ENCODE measurements at places on chromosomes 5 and 9.

DNA sequence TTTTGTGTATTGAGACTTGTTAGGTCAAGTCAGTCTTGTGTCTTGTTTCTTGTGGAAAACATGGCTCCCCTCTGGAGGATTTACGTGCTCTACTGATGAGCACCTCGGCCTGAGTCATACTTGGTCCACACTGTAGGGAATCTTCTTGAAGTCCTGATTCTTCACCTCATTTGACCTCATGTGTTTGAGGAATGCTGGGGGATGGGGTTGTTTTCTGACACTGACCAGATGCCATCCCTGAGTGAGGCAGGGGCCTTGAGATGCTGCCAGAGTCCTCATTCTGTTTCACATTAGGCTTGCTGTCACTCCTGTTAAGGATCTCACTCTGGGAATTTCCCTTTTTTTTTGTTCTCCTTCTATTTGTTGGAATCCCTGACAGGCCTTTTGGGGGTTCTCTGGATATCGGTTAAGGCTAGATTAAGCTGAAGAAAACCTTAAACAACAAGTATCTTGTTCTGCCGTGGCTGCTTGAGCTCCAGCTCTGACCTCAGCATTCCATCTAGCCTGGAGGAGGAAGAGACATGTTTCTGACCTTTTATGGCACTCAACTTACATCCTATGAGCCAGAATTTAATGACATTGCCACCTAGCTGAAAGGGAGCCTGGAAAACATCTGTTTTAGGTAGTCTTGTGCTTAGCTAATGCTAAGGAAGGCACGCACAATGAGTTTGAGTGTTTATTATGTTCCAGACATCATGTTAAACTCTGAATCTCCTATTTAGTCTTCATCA lies 20.6 kb downstream of the TCOF1 start:
- no peak for DNase-seq

DNA sequence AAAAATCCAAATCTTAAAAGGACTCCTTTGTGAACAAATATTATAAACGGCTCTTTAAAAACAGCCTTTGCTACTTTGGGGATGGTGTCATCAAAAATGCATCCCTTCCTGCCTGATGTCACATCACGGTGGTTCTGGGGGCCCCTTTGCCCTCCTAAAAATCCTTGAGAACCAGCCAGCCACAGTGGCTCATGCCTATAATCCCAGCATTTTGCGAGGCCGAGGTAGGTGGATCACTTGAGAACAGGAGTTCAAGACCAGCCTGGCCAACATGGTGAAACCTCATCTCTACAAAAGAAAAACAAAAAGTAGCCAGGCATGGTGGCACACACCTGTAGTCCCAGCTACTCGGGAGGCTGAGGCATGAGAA lies 43.9 kb downstream of the FNBP1 start:
- no peak for DNase-seq

DNA sequence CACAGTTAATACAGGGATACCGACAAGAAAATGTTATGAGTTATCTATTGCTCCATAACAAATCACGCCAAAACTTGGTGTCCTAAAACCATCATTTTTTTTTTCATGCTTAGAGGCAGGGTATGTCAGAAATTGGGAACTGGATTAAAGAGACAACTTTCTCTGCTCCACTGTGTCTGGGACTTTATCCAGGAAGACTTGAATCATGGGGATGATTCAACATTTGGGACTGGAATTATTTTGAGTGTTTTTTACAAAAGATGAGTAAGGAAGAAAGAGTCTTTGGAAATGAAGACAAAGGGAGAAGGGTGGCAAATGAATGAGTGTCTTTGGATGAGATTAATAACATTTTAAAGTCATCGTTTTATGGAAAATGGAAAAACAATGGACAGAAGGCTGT lies 1883.7 kb upstream of the C9orf72 start:
- DNase-seq: no peak

- DNase-seq: no peak
These were observed 75.4 kb upstream of the ANKH start for GRCh38 chr5:14946815-14947620.

- no peak for DNase-seq
These were observed 63.8 kb downstream of the TARS1 start for GRCh38 chr5:33504570-33504969.

DNA sequence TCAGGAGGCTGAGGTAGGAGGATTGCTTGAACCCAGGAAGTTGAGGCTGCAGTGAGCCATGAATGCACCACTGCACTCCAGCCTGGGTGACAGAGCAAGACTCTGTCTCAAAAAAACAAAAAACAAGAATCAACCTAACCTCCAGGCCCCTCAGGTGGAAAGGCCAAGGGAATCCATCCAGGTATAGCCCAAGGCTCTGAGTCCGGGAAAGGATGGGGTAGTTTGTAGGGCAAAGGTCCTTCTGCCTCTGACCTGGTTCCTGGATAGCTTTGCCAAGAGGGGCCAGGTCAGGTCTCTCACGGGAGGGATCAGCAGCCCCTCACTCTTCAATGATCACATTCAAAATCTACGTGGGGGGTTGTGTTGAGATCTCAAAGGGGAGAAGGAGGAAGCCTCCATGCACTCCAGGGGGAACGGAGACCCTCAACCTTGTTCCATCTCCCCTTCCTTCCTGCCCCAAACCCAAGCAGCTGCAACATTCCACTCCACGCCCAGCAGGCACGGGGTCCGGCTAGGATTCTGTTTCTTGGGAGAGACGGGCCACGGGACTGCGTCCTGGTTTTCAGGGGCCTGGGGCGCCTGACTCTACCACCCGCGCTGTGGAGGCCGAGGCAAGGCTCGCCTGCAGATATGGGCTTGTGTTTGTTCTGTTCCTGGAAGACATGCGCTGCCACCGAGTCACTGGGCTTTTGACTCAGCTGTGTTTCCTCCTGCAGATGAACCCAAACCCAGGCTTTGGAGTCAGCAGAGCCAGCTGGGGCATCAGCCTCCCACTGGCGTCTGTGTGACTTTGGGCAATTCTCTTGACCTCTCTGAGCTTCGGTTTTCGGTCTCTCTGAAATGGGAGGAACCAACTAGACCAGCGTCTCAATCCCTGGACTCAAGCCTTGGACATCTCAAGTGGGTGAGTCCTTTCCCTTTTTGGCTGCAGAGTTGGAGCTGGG lies 35.5 kb downstream of the PLPP7 start:
- DNase-seq: no peak

DNA sequence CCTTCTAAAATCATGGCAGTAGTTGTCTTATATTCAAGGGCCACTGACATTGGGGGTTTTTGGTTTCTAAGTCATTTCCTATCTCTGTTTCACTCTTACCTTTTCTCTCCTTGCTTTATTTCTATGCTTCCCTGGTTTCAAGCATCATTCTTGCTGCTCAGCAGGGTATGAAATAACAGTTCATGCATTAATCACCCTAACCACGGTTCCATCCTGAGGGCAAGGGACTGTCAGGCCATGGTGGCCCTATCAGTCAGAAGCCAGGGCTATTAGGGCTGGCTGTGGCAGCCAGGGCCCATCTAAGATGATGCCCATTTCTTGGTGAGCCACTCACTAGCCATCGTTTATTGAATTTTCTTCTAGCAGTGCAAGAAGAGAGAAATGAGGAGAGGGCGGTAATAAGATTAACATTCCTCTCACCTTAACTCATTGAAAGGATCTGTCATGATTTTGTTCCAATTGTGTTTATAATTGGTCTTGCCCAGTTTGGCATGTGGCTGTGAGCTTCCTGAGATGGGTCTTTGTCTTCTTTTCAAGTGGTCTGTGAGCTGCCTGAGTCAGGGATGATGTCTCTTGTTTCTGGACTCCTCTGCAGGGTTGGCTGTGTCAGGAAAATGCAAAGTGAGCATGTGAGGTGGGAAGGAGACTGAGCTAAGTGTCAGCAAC lies 45.2 kb downstream of the CYSTM1 start:
- no peak for DNase-seq

DNA sequence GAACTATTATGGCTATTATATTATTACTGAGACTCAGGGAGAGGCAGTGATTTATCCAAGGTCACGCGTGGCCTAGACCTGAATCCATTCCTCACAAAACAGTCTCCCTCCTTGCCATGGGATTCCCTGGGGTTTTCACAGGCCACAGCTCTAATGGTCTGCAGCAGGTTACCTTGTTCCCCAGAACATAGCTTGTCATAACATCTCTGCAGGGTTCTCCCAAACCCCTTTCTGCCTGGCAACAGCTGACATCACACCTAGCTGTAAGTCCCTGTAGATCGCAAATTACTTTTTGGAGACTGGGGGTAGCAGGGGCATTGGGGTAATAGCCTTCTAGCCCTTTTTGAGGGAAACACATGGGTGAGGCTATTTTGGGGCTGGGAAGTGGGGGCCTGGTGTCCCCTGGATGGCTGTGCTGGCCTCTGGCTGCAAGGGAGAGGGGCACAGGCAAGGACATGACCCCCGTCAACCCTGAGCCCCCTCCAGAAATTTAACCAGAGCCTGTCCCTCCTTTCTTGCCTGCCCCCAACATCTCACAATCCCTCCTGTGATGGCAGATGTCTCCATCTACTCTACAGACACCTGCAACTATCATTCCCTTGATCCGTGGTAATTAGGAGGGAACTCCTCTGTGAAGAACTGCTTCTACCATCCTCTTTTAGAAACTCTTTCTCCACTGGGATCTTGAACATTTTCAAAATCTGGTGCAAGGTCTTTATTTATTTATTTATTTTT lies 1.3 kb downstream of the CD74 start:
- peak; percentile 68 for DNase-seq

DNA sequence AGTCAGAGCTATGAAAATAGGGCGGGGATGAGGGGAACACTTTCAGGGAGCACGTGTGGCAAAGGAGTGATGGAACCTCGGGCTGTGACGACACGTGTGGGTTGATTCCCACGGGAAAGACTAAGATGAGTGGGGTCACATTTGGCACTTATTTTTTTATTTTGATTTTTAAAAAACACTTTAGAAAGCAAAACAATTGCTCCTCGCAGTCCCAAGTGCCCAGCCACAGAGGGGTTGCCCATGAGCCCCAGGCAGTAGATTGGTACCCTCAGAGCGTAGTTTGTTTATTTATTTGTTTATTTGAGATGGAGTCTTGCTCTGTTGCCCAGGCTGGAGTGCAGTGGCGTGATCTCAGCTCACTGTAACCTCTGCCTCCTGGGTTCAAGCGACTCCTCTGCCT lies 69.7 kb downstream of the WNK2 start:
- no peak for DNase-seq

GRCh38 chr5:63255594-63255993 lies 677.0 kb downstream of the LRRC70 start:
- no peak for DNase-seq

- peak; percentile 1 for DNase-seq
These were observed 55.2 kb downstream of the NMUR2 start for GRCh38 chr5:152349683-152350526.

GRCh38 chr5:180718810-180719453 lies 20.9 kb downstream of the OR2Y1 start:
- DNase-seq: peak; percentile 3

DNA sequence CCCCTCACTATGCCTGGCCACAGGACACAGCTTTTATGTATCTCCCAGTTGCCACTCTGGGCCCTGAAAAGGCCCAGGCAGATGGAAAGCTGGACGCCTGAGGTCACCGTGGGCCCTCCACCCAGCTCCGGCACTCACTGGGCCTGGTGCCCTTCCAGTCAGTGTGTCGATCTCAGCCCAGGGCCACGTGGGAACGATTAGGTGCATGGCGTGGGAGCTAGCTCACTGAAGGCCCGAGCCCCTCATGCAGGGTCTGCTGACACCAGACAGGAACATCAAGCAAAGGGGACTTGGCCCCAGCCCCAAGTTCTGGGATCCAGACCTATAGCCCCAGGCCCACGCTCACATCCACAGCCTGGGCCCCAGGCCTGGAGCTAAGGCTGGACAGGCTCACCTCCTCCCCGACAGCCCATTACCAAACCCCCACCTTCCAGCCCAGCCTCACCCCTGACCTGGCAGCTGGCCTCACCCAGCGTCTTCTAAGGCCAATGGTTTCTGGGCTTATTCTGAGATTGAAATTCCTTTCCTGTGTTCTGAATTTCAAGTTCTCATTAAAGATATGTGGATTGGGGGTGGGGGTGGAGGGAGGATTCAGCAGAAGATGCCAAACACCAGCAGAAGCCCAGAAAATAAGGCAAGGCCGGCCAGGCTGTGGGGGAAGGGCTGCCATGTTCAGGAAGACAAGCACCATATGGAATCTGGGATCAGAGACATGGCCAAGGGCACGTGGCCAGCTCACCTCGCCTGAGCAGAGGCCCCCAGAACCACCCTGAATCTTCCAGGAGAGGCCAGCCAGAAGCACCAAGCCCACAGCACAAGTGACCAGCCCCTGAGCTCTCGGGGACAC lies 74.5 kb downstream of the ADAMTS2 start:
- no peak for DNase-seq

DNA sequence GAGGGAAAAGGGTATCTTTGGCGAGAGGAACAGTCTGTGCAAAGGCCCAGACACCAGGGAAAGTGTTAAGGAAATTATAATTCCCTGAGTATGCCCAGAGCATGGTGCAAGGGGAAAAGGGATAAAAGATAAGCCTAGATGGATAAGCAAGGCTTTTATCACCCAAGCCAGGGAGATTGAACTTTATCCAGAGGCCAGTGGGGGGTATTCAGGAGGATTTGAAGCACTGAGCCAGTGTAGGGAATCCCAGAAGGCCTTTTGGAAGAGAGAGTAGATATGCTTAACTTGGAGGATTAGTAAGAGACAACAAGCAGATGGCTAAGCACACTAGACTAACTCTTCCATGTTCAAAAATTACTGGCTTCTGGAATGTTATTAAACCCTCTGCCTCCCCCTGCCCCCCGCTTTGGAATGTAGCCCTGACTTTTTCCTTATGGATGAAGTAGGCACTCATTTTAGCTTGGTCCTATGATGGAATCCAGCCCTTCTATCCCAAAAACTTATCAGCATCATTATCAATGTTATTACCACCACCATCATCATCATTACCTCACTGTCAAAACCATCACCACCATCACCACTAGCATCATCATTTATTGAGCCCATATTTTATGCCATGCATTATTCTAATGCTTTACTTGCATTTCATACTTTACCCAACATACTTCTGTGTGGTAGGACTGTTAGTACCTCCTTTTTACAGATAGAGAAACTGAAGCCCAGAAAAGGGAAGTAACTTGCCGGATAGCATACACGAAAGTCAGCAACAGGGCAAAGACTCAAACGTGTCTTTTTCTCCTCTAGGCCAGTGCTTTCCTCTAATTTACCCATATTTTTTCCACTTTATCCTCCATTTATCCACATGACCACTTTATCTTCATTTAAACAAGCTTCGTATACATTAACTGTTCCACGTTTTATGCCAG lies 237.0 kb downstream of the PAPPA start:
- DNase-seq: no peak

GRCh38 chr5:59002162-59002825 lies 419.4 kb downstream of the RAB3C start:
- no peak for DNase-seq

GRCh38 chr9:35847792-35848572 lies 19.0 kb downstream of the TMEM8B start:
- no peak for DNase-seq

DNA sequence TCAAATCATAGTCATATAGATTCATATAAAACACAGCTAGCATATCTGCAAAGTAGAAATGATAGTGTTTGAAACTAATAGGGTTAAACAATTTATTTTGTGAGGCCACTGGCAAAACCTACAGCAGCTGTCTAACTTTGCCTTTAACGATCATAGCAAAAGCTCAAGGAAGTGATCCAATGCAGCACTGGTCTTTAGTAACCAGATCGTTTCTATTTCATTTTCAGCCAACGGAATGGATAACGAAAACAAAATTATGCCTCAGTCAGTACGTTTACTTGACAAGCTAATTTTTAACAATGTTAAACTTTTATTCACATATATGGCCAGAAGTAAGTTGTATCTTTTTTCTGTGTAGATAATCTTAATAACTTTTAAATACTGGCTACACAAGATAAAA lies 17.7 kb downstream of the MLLT3 start:
- DNase-seq: no peak

GRCh38 chr5:178149199-178149932 lies 4.3 kb downstream of the NHP2 start:
- no peak for DNase-seq

Measured in stimulated activated CD4-positive, alpha-beta T cell treated with anti-CD3 and anti-CD28 coated beads, Interleukin-4, amount 100 ng/mL, for 4 hours (primary cell).